ENCODE measurements at places on chromosomes 3 and 15.
A peak's percentile ranks its signal among the peaks of the same experiment; 100 is the strongest.

DNA sequence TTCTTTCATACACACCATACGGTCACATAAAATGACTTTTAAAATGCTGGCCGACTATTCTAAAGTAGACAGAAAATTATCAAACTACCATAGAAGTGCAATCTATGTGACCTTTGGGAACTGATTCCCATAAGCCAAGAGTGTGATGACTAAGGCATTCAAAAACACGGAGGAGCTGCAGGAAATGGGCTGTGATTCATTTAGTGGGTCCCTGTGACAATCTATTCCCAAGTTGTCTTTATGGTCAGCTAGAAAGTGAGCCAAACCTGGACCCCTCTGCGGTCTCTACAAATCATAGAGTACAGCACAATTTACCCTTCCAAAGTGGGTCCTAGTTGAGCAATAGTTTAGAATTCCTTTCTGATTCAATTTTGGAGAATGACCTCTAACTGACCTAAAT lies 251.5 kb upstream of the CBLB start:
- DNase-seq, result no peak

DNA sequence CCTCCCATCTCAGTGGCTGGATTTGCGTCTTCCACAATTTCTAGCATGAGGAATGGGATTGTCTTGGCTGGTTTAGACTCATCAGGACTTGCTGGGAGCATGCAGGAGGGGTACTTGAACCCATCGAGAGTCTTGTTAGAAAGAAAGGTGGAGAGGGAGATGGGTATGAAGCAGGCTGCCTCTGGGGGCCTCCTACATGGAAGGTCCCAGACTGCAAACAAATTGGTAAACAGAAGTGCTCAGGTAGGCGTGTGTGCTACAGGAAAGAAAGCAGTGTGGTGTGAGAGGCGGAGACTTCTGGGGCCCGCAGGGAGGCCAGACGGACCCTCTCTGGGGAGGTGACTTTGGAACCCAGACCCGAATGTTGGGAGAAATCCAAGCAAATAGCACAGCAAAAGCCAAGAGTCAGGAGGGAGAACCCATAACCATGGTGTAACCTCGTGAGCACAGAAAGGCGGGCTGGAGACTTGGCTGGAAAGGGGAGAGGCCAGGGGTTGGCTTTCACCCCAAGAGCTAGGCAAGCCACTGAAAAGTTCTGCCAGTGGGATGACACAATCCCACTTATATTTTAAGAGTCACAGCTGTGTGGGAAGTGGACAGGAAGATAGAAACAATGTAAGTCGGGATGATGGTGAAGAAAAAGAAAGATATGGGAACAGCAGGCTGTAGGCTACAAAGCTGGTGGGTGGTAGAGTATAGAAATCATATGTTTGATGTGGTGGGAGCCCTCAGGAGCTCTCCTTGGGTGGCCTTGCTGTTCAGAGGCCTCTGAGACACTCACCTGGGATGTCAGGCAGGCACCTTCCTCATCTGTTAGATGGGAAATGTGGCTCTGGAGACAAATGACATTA lies 130.1 kb upstream of the PRR20G start:
- no peak for DNase-seq

GRCh38 chr3:83048556-83048955 lies 1287.1 kb upstream of the GBE1 start:
- no peak for DNase-seq

DNA sequence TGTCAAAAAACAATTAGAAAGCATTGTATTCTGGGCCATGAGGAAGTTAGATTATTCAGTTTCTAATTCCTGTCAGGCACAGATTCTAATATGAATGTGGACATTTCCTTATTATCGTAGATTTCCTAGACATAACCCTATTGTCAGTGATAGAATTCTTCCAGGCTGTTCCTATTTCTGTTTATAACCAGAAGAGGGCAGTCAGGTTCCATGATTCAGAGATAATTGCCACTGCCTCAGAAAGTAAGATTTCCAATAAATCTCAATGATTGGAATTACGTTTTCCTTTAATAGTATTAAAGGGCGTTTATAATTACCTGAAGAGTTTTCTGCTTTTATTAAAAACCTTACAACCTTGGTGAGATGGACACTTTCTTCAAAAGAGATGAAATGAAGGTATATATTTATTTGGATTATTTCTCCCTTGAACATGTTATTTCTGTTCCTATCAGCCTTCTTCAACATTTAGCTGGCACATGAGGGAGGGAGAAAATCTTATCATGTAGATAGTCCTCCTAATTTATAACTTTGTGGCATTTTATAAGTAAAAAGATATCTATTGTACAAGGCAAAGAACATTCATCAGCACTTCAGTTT lies 439.2 kb downstream of the MCTP2 start:
- DNase-seq, result no peak

DNA sequence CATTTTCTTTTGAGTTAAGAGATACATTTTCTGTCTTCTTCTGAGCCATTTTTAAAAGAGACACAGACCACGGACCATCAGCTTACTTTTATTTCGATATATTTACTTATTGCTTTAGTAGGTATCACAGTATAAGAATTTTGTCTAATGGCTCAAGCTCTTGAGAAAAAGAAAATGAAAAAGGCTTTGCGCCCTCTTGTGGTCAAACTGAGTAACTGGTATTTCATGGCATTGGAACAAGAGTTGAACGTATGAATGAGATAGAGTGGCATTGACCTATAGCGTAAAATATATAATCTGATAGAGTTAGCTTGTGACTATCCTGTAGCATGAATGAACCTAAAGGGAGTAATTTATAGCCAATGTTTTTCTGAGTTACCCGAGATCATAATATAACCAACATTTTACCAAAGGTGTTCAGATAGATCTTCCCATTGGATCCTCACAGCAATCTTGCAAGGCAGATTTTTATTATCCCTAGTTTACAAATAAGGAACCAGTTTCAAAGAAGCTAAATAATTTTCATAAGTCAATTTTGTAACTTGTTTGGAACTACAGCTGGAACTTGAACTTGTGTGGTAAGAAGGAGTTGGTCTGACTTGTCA lies 154.6 kb downstream of the POLR2M start:
- peak; percentile 14 for DNase-seq

- DNase-seq, result no peak
These were observed 630 bp downstream of the LXN start for GRCh38 chr3:158671821-158672214.

GRCh38 chr3:188507244-188507720 lies 353.3 kb downstream of the LPP start:
- DNase-seq, result no peak

DNA sequence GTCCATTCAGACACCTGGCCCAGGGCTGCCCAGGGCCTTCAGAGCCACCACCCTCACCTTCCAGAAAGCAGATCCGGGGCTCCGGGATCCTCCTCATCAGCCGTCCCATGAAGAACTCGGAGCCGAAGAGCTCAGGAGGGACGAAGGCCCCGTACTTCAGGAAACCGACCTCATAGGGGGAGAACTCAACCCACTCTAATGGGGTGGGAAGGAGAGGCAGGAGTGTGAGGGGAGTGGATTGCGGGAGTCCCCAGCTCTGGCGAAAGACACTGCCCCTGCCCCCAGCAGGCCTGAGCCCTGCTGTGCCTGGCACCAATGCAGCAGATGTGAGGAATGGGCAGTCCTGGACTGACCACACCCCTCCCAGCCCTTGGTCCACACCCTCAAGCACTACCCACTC lies 22.6 kb downstream of the PLA2G4D start:
- no peak for DNase-seq

GRCh38 chr3:85228966-85229365 lies 270.2 kb downstream of the CADM2 start:
- no peak for DNase-seq

- no peak for DNase-seq
These were observed 12.4 kb downstream of the TPM1 start for GRCh38 chr15:63054985-63055384.

- DNase-seq, result no peak
These were observed 928.8 kb upstream of the ALCAM start for GRCh38 chr3:104437891-104438290.

- no peak for DNase-seq
These were observed 421.0 kb upstream of the RBMS3 start for GRCh38 chr3:28859897-28860296.

DNA sequence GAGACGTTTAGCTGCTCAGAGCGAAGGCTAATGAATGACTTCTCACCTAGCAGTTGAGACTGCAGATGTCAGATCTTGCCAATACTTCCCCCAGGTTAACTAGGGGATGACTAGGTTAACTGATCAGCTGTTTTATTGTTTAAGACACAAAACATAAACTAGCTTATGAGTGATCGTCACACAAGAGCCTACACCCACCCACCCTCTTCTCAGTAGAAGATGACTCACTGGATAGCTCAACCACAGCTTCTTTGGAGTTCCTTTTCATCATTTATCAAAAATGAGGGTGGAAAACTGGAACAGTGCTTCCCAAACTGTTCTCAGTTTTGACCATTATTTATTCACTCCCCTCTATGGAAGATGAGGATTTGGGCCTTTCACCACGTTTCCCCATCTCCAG lies 25.2 kb downstream of the GASK1A start:
- DNase-seq, result no peak

- DNase-seq, result no peak
These were observed 156.7 kb downstream of the DIPK2A start for GRCh38 chr3:144128108-144128892.

DNA sequence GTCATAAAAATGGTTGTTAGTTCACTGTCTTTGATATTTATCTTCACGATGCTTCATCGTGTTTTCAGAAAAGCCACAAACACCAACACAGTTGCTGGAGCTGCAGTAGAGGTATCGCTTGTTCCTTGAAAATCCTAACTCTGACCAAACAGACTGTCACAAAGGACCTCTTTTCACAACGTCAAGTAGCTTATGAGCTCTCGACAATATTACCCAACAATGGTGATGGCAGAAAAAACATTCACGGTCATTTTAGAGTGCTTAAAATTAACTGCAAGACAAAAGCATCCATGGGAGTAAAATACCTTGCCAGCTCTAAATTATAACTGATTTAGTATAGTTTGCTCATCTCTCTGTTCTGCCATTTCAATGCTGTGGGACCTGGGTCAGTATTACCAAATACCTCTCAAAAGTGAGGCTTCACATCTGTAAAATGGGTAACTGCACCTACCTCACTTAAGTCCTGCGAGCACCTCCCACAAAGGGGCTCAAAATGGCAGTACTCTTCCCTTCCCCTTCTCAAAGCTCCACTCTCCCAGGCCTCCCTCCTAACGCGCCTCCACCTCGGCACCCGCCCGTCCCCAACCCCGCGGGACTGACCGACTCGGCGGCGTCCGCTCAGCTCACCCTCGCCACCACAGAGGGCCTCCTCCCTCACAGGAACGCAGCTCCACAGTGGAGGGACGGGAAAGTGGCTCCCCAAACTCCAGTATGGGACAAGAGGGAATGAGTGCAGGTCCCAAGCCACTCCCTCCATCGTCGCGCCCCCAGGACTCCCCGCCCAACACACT lies 546 bp downstream of the TRIM59 start:
- no peak for DNase-seq

DNA sequence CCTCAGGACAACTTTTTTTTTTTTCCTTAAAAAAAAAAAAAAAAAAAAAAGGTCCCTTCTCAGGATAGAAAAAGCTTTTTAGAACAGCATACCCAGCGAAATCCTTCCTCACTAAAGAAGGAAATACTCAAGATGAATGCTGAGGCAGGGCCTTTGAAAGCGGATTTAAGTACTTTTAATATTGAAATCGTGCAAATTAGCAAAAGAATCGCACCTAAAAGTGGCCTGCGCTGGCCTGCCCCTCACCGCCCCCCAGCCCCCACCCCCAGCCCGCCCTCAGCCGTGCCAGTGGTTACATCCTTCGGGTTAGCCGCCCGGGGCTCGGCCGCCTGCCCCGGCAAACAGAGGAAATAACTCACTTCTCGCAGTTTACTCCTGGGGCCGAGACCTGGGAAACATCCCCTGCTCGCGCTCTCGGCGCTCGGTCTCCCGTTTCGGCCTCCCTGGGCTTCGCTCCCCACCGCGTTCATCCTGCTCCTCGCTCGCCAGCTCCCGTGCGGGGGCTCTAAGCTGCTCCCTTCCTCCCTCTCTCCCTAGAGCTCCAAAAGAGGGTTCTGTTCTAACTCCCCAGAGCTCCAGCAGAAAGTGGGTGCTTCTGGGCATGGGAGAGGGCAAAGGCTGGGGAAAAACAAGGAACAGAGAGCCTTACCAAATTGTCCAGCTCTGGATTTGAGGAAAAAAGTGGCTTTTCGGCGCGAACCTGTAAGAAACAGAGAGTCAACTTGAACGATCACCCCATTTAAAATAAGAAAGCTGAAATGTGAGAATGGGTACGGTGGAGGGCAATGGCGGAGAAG lies 5.2 kb downstream of the MEIS2 start:
- no peak for DNase-seq

GRCh38 chr3:194373899-194374298 lies 4.4 kb upstream of the LRRC15 start:
- no peak for DNase-seq

DNA sequence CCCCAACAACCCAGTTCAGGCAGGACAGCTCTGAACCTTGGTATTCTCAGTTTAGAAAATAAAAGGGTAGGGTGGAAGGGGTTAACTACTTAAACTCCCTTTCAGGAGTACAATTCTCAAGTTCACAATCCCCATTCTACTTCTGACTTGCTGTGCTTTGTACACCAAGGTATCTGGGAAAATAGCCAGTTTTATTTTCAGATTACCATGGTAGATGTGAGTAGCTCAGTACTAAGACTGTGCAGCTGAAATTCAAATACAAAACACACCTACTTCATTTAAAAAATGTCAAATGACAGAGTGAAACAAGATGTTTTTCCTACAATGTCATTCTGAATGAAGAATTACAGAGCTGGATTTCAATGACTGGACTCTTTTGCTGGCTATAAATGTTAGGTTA lies 27.4 kb downstream of the SLC7A14 start:
- no peak for DNase-seq

- DNase-seq, result no peak
These were observed 7.2 kb downstream of the FAH start for GRCh38 chr15:80159811-80160569.

DNA sequence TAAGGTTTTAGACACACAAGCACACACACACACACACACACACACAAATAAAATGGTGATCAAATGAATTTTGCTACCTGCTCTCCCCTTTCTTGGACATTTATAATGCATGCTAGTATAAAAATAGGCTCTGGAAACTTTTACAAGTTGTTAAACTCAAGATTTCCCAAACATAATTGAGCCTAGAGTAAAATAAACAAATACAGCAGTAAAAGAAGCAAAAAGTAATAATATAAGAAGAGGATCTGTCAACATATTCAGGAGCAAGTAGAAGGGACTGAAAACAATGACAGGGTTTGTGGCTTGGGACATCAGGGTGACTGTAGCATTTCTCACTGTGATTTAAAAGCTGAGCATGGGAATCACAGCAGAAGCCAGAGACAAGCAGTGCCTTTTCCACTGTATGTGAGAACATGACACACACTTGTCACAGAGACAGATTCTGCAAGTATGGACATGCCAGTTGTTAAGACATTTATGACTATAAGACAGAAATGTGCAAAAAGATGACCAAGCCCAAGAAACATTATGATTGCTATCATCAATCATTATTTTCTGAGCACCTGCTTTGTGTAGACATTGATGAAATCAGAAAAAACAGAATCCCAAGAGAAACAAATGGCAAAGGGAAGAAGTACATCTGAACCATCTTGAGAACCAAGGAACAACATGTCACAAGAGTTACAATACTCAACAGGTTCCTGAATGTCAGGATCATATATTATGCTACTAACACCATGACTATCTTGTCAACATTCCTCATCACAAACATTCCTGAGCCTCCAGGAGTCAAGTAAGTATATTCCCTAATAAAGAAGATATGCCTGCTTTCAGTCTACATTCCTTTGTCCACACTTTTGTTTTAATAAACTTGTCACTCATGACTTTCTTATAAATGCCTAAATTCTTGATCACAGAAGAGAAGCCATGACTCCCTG lies 7.1 kb downstream of the THRB start:
- no peak for DNase-seq

Measured in stimulated activated CD4-positive, alpha-beta T cell treated with anti-CD3 and anti-CD28 coated beads, Interleukin-15, amount 100 ng/mL, for 24 hours (primary cell).